H54 (cell line): ENCODE measurements at places on chromosomes 5 and 9.
A peak's percentile ranks its signal among the peaks of the same experiment; 100 is the strongest.

GRCh38 chr9:70407081-70407503 lies 7.4 kb downstream of the KLF9 start:
- peak; percentile 32 for DNase-seq

DNA sequence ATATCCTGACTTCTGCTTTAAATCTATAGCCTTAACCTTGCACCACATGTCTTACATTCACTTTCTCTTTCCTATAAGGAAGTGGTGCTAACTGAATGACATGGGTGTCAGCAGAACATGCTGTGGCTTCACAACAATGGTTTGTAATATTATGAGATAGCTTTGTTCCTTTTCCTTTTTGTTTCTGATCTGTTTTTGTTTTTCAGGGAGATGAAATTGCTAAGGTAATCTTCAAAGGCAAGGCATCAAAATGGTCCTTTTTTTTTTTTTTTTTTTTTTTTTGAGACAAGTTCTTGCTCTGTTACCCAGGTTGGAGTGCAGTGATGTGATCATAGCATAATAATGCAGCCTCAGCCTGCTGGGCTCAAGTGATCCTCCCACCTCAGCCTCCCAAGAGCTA lies 53.6 kb upstream of the RANBP6 start:
- DNase-seq = no peak

- no peak for DNase-seq
Measured at GRCh38 chr5:135642934-135643333, 64.1 kb upstream of the CXCL14 start.

DNA sequence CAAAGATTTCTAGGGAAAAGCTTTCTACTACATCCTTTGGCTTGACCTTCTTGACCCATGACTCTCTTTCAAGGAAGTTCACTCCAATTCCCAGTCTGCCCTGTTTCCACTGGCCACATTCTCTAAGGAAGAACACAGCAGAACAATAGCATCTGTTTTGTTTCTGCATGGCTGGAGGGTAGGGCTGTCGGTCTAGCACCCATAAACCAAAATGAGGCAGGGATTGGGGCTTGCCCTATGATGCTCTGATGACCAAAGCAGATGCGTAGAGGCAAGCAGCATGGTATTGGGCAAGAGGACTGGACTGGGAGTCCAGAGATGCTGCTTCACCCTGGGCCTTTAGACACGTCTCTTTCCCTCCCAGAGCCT lies 24.1 kb downstream of the GOLGA2 start:
- peak; percentile 86 for DNase-seq
